ENCODE measurements at places on chromosomes 6 and 20.

DNA sequence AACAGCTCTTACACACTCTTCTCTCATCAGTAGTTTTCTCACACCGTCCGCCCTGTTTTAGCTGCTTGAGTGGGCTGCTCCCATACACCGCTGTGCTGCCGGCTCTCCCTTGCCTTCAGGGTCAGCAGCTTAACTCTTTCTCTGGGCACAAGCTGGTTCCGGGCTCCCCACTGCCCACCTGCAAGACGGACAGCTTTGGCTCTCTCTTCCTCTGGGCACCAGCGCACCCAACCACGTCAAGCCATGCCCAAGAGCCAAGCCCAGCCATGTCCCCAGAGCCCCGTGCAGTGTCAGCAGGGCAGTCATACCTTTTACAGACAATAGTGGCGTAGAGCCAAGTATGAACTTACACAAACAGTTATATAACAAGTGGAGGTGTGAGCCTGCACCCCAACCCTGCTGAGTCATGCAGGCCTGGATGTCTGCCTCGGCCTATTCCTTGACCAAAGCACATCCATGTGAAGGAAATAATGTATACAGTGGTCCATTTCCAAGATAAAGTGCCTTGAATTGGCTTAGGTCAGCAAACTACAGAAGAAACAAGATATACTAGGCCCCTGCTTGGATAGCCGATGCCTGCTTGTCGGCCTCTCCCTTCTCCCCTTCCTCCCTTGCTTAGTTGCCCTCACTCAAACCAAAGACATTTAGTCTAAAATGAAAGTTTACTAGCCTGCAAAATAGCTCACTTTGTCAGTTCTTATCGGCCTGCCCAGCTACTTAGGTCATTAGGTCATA is 89.3 kb downstream of the JPH2 start:
- DNase-seq: no peak

GRCh38 chr6:40573221-40573620 is 13.9 kb downstream of the LRFN2 start:
- DNase-seq: no peak

- DNase-seq: no peak
Measured at GRCh38 chr6:147614501-147614900, 106.0 kb downstream of the SAMD5 start.

DNA sequence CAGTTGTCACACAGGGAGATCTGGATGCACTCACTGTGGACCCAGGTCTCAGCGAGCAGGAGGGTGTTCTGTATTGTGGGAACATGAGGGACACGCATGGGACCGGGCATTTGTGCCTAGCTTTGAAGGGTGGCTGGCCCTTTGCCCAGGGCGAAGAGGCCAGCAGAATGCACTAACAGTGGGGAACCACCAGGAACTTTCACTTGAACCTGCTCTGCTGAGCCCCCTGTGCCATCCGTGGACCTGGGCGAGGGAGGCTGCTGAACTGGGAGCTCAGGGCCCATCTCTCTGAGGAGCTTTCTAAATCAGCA is 1.2 kb upstream of the ULBP2 start:
- DNase-seq: no peak

DNA sequence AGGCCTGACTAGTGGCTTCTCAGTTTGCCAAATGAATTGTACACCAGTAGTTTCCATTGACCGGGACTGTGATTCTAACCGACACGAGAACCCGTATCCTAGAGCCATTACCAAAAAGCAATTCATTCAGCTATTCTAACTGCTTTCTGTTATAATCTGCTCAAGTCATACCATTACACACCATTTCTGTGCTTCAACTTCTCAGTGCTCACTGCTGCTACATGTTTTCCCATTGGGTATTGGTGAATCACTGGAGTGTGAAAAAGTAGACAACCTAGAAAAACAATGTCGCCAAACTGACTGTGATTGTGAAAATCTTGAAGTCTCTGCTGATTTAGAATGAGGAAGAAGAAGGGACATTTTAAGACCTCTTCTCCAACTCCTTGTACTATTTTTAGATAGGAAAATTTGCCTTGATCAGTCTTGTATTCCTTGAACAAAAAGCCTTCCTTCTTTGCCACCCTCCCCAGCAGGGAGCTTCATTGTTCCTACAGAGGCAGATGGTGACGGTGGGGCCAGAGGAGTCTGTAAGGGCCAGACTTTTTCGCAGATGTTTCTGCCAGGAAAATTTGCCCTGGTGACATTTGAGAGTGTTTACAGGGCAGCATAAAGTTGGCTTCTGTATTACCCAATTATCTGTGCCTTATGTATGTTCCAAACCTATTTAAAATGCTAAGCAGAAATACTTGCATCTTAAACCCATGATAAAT is 31.7 kb upstream of the MAP3K4 start:
- no peak for DNase-seq
